Activated B cell treated with CpG ODN at 0.5 μM for 24 hours (primary cell): ENCODE measurements at places on chromosomes 1 and 21. TPM values are rescaled to one million over a fixed set of nuclear protein-coding genes. Genes with fewer than 3 reads are reported as not detected.

Gene TRNP1
- 0.24 and 0.44 TPM in 2 replicates for total RNA-seq

Gene PROK1
- not detected in 2 replicates for total RNA-seq

Gene PTPN22
- 25.5 and 26.1 TPM in 2 replicates for total RNA-seq

Gene OR2T35
- 0.29 and 1.6 TPM in 2 replicates for total RNA-seq

Gene SAMD13
- 0.18 TPM in 1 of 2 replicates, not detected in the other for total RNA-seq

Gene CA14
- not detected in 2 replicates for total RNA-seq

Gene TGFB2
- 0.37 and 1.6 TPM in 2 replicates for total RNA-seq

Gene OR2M5
- not detected in 2 replicates for total RNA-seq

Gene FCRL6
- total RNA-seq, result not detected in 2 replicates

Gene SPRR1A
- not detected in 2 replicates for total RNA-seq

Gene FALEC
- total RNA-seq, result 1.1 TPM in 1 of 2 replicates, not detected in the other

Gene C1orf115
- total RNA-seq, result 19.6 and 20.0 TPM in 2 replicates

Gene OR2AK2
- total RNA-seq, result not detected in 2 replicates

Gene ADAMTSL4
- 0.11 TPM in 1 of 2 replicates, not detected in the other for total RNA-seq

Gene INSRR
- not detected in 2 replicates for total RNA-seq

Gene IGSF3
- total RNA-seq, result 6.8 and 7.2 TPM in 2 replicates

Gene GJA8
- not detected in 2 replicates for total RNA-seq
